ENCODE measurements at places on chromosomes 1 and 21.

DNA sequence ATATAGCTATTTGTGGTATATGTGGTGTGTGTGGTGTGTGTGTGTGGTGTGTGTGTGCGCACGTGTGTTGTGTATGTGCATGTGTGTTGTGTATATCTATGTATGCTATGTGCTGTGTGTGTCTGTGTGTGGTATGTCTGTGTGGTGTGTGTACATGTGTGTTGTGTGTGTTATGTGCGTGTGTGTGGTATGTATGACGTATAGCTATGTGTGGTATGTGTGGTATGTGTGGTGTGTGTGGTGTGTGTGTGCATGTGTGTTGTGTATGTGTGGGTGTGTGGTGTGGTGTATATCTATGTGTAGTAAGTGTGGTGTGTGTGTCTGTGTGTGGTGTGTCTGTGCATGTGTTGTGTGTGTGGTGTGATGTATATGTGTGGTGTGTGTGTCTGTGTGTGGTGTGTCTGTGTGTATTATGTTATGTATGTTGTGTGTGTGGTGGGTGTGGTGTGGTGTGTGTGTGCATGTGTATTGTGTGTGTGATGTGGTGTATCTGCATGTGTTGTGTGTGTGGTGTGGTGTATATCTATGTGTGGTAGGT is 59.8 kb downstream of the EDN2 start:
- no peak for DNase-seq

DNA sequence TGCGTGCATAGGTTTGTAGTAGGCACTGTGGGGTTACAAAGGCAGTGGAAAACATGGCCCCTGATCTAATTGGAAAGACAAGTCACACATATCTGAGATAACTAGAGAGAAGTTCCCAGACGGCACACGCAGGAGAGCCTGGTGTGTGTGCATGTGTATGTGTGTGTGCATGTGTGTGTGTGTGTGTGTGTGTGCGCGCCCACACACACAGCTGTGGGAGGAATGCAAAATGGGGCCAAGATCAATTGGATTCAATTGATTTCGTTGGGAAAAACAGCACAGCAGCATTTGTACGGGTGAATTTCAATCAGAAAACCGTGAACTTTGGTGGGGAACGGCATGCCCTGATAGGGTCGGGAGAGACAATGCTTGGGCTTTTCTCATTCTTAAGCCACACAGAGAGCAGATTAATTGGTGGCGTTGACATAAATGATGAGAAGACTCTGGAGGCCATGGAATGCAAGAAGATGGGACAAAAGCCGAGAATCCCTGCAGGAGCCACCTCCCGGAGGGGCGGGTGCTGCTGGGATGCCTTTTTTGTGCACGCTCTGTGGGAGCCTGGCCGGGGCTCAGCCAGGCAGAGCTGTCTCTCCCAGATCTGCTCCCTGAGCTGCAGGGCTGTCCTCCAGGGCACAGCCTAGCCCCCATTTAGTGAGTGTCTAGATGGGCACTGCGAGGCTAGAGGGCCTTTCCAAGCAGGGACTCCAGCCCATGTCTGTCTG is 322.0 kb downstream of the CAMTA1 start:
- no peak for DNase-seq

- DNase-seq: no peak
These were observed 82.0 kb downstream of the OLFML3 start for GRCh38 chr1:114061121-114061830.

- DNase-seq: no peak
These were observed 103.3 kb downstream of the CYYR1 start for GRCh38 chr21:26469789-26470188.

Data from CD4-positive, alpha-beta memory T cell (primary cell).